ENCODE measurements at places on chromosomes 4 and X.

- peak; percentile 17 for DNase-seq
Measured at GRCh38 chrX:136572030-136572429, 40.0 kb downstream of the VGLL1 start.

DNA sequence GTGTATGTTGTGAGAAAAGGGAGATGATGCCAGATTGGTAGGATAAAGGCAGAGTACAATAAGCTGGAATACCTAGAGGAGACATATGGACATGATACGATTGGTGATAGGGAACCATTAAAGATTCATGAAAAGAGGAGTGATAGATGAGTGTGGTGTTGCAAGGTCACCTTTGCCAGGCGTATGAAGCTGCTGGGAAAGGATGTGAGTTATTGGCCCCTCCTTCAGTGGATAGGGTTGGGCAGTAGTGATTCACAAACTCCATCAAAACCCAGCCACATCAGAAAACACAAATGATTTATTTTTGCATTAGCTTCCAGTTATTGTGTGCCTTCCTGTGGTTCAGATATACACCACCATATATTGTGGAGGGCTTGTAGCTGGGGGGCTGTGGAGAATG, 34.3 kb downstream of the TMEM164 start:
- peak; percentile 22 for DNase-seq

DNA sequence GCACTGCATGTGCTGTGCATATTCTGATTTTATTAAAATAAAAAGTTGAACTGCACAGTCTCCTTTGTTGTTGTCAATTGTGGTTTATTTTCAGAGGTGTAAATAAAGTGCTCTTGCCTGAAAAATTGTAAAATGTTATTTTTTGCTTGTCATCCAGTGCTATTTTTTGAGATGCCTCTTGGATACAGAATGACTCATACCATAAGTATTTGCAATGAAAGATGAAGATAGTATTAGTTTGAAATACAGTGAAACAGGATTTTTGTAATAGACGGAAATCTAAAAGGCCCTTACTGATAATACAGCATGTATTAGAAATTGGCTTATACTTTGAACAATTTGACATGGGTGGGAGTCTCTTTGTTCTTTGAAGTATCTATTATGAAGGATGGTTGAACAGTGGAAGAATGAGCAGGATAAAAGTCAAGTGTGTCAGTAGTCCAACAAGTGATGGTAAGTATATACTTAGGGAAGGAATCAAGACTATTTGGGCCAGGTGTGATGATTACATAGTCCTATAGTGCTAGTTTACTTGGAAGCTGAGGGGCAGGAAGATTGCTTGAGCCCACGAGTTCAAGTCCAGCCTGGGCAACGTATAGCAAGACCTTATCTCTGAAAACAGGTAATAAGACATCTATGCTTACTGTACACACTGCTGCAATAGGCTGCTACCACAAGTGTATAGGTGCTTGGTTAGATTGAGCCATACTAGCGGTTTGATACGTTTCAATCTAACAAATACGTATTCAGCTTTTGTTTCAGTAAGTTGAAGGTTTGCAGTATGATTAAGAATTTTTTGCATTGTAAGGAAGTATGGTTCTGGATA, 16.4 kb downstream of the DDX3X start:
- peak; percentile 64 for DNase-seq

DNA sequence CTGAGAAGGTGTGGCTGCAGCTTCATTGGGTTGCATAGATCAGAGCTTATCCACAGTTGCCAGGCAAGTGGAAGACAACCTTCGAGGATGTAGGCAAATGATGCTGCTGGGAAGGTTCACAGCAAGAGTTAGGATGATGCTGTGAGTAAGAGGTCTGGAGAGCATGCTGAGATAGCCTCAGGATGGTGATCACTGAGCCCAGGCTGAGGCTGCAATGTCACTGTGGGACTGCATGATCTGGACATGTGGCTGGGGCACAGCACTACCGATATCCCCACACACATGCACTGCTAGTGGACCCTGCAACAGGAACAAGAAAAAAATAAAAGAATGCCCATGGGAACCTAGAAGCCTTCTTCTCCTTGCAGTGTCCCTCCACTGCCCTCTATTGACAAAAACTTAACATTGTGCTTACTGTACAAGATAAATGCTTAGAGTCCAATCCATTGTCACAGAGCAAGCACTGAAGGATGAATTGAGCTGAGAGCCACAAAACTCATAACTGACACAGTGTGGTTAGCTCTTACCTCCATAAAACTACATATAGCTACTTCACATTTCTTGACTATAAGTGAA, 105.6 kb downstream of the CNKSR2 start:
- DNase-seq = peak; percentile 60

GRCh38 chr4:39044956-39045826, 13.0 kb upstream of the TMEM156 start:
- peak; percentile 50 for DNase-seq

GRCh38 chr4:83328521-83329187, 6.0 kb downstream of the HPSE start:
- no peak for DNase-seq

- no peak for DNase-seq
Measured at GRCh38 chrX:83535417-83536196, 27.5 kb downstream of the POU3F4 start.

DNA sequence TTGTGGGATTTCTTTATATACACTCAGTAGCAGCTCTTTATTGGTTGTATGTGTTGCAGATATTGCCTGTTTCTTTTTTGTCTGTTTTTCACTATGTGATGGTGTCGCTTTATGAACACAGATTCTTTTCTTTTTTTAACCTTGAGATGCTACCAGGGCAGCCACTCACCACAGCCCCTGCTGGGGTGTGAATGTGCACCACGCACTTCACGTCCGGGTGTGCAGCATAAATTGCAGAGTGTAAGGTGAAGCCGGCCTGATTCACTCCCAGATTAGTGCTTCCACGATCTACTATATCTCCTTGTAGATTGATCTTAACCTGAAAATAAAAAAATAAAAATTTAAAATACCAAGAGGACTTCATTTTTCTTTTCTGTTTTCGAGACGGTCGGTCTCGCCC, 71.4 kb downstream of the FAM193A start:
- no peak for DNase-seq

DNA sequence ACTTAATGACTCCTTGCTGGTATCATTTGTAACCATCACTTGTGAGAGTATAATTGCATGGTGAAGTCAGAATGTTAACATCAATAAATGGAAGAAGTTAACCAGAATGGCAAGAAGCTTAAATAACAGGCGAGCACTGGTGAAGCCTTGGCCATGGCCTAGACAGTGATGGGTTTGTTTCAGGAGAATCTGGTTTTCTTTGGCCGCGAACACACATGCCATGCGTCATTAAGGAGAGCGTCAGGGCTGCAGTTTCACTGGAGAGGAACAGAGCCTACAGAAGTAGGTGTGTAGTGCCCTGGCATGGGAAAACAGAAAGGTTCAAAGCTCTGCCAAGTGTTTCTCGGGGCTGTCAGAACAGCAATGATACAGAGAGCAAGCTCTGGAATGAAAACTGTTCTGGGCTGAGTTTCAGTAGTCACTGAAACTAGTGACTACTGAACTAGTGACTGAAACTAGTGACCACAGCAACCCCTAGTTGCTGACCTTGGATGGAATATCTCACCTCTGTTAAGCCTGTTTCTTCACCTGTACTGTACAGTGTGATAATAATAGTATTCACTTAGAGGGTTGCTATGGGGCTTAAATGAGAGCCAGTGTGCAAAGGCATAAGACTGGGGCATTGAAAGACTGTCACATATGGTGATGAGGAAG, 93.8 kb downstream of the C4orf51 start:
- no peak for DNase-seq

- DNase-seq = peak; percentile 65
Measured at GRCh38 chr4:34720571-34720970, 1523.7 kb downstream of the ARAP2 start.

DNA sequence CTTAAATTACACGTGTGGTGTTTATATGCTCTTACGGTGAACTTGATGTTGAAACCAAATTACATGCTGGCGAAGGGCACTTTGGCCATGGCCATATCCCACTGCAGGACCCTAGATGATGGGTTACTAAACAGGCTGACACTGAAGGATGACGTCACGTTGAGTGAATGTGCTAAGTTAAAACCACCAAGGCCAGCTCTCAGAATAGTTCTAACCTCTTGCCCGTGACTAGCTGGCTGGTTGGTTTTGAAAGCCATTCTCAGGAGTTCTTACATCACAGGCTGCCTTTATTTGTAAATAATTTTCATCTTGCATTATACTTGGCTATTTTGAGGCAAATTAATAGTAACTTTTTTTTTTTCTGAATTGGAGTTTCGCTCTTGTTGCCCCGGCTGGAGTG, 41.3 kb upstream of the PHEX start:
- no peak for DNase-seq

- DNase-seq = no peak
Measured at GRCh38 chr4:123300222-123301039, 96.2 kb upstream of the SPRY1 start.

DNA sequence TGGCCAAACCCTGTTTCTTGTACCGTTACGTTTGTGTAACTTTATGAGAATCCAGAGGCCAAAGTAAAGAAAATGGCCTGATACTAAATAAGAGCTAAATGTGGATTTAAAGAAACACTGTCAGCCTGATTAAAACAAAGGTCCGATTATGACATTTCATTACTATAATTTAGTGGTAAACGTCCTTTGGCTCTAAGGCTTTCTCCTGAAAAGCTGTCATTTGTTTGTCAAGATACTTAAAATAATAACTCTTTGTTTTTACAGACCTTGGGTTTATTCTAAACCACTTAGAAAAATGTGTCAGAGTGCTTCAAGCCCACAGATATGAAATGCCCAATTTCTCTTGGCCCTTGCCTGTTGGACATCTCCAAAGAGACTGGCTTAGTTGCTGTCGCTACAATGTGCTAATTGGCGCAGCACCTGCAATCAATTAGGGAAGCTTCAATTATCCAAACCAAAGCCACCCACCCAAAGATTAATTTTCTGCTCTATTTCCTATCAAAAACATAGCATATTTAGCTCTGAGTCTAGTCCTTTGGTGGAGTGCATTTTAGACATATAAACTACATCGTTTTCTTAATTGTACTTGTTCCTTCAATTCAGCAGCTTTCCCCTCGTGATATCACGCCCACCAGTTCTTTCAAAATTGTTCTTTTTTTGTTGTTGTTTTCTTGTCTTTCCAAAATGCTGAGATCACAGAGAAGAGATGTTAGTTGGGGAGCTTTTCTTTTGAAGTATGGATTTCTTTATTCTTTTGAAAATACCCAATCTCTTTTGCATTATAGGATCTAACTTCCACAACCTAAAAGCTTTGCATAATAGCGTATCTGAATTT, 13.6 kb downstream of the SMIM20 start:
- no peak for DNase-seq

DNA sequence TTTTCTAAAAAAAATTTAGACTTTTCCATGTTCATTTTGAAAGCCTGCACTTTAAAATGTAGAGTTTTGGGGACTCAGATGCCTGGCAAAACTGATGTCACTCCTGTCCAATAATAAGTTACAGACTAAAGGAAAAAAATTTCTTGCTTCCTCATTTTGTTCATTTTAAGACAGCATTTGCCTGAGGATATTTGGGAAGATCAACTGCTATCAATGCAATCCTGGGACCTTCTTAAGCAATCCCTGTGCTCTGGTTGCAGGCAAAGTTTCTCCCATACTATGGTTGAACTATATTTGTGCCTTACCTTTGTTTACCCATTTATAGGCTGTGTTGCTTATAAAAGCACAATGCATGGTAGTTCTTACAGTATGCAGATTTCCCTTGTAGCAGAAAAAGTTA, 280.4 kb downstream of the CFAP47 start:
- no peak for DNase-seq

DNA sequence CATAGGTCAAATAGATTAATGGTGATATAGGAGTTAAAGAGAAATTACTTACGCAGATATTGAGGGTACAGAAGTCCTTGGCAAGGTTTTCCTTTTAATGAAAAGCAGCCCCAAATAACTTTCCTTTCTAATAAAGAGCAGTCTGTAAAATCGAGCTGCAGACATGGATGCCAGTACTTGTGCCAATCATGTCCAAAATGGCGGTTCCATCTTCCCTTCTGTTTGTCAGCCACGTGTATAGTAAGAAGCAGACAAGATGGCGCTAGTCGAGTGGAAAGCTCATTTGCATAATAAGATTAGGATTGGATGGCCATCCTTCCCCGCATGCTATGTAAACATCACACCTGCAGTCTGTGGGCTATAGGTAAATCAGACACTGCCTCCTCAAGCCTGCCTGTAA, 68.5 kb downstream of the FGFBP1 start:
- no peak for DNase-seq

GRCh38 chrX:1181170-1181569, 31.3 kb downstream of the CRLF2 start:
- no peak for DNase-seq

- no peak for DNase-seq
Measured at GRCh38 chr4:106601519-106601918, 232.9 kb upstream of the GIMD1 start.

GRCh38 chrX:17409566-17410290, 34.7 kb downstream of the NHS start:
- no peak for DNase-seq

DNA sequence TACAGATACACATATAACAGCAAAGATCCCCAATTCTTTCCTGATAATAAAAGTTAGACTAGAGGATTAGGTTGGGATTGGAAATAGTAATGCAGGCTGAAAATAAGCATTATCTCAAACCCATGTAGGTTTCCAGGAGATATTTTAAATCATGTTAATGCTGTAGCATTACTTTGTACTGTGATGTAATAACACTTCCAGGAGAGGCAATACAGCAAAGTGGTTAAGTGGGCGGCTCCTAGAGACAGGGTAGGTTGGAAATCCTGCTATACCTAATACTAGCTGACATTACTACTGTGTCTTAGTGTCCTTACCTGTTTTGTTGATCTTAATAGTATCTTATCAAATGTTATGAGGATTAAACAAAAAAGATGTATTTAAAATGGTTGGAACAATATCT, 9.6 kb downstream of the PAICS start:
- no peak for DNase-seq

DNA sequence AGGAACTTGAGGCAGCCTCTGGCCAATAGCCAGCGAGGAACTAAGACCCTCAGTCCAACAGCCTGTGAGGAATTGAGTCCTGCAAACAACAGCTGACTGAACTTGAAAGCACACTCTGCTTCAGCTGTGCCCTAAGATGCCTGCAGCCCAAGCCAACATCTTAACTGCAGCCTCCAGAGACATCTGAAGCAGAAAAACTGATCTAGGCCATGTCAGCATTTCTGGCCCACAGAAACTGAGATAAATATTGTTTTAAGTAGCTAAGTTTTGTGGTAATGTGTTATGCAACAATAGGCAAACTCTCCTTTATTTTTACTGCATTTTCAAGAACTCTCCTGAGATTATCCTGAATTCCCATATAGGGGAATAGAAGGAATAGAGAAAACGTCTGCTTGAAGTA, 24.4 kb upstream of the PIGA start:
- no peak for DNase-seq

Measured in ELR (cell line).